ENCODE measurements at places on chromosomes 13 and 19.

- no peak for DNase-seq
Measured at GRCh38 chr19:2633693-2634075, 68.8 kb downstream of the GNG7 start.

GRCh38 chr13:42073683-42074082 is 25.2 kb downstream of the DGKH start:
- DNase-seq: no peak

- no peak for DNase-seq
Measured at GRCh38 chr13:75194717-75195462, 287.1 kb downstream of the TBC1D4 start.

DNA sequence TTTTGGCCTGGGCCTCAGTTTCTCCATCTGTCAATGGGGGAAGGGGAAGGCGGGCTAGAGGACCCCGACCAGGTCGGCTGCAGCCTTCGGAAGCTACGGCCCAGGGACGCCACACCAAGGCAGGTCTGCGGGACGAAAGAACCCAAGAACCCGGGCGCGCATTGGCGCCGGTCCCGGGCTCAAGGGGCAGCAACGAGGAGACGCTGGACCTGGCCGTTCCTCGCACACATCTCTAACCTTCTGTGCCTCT is 739 bp upstream of the ILF3 start:
- no peak for DNase-seq

DNA sequence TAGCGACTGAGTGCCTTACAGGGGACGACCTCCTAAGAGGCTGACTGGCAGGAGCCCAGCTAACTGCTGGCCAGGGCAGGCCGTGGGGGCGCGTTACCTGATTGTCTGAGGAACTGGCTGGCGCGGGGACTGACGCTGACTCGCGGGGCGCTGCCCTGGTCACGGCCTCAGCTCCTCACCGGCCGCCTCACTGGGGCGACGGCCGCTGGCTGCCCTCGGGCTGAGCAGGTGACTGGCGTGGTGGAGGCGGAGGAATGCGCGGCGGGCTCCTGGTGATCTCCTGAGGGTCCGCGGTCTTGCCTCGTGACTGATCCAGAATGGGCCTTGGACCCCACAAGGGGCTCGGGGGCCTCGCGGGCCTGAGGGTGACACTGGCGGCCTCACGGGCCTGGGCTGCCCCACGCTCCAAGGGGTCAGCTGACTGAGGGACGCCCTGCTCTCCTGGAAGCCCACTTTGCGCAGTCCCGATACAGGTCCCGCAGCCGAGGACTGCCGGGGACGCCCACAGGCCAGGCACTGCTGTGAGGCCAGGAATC is 39.3 kb downstream of the SIGLEC7 start:
- DNase-seq: no peak

DNA sequence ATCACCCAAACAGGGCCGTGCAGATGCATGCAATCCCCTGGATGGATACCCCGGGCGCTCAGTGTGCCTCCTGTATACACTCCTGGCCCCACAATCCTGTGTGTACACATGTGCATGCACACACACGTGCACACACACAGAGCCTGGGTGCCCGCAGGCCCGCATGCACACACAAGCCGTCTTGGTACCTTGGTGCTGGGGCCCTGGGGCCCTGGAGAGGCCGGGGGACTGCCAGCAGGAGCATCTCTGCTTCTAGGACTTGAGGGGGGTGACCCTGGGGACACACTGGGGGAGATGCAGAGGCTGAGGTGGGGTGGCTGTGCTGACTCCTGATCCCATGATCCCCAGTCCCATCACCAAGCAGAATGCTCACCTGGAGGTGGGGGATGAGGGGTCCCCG is 15.6 kb upstream of the EPOR start:
- DNase-seq: no peak

- DNase-seq: no peak
Measured at GRCh38 chr13:20344836-20345490, 112.8 kb upstream of the GJB6 start.

- no peak for DNase-seq
Measured at GRCh38 chr13:24053519-24054251, 106.8 kb upstream of the SPATA13 start.

DNA sequence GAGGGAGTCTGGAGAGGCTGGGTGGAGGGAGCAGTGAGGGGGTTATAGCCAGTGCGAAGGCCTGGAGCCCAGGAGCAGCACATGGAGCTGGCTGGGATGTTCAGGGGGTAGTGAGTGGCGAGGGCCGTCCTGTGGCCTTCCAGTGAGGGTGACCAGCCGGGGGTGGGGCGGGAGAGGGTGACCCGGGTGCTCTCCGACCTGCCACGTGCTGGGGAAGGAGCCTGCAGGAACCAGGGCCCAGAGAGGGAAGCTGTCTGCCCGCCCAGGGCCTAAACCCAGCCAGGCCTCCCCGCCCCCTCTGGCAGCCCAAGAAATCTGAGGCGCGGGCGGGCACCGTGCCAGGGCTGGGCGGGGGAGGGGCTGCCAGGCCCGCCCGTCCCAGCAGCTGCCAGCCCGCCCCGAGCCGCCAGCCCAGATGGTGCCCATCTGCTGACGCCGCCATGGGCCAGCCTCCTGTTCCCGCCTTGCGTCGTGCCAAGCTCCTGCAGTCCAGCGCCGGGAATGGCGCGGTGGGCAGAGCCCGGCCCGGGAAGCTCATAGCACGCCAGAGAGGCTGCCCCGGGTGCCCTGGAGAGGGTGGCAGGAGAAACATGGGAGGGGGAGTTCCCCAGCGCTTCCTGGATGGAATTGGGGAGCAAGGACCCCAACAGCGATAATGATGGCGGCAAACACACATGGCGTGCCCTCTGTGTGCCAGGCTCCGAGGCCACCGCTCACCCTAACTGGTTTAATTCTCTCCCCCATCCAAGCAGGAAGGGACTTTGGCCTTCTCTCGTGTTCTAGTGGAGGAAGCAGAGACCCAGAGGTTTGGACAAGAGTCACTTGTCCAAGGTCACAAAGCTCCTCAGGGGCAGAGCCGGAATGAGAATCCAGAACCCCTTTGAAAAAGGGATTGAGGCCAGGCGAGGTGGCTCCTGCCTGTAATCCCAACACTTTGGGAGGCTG is 21.5 kb downstream of the NFIC start:
- DNase-seq: no peak

DNA sequence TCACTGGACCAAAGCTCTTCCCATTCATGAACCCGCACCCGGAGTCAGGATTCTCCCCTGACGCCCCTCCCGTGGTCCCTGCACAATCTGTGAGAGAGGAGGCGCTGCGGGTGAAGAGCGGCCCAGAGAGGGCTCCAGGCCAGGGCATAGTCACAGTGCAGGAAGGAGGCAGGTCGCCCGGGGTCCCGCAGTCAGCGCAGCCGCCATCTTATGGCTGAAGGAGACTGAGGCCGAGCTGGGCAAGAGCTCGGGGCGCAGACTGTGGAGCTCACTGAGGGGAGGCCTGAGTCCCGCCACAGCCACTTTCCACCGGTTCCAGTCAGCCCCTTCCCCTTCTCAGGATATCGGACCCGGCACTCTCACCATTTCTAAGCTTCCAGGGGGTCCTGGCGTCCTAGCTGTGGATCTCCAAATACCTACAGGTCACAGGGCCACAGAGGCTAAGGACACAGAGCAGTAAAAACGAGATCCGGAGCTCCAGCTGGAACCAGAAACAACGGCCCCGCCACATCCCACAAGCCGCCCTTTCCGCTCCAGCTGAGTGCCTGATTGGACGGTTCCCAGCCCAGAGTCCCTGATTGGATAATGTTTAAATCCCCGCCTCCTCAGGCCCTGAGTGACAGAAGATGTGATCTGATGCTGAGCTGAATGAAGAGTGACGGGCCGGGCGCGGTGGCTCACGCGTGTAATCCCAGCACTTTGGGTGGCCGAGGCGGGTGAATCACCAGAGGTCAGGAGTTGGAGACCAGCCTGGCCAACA is at the start of gene ZNF99:
ZNF99 (minus strand) TSS at position 501 of the 760 bp plus-strand sequence; CDS start at position 366, 135 bp downstream.
- DNase-seq: no peak

- DNase-seq: no peak
Measured at GRCh38 chr19:305240-306150, 14.3 kb upstream of the PLPP2 start.

DNA sequence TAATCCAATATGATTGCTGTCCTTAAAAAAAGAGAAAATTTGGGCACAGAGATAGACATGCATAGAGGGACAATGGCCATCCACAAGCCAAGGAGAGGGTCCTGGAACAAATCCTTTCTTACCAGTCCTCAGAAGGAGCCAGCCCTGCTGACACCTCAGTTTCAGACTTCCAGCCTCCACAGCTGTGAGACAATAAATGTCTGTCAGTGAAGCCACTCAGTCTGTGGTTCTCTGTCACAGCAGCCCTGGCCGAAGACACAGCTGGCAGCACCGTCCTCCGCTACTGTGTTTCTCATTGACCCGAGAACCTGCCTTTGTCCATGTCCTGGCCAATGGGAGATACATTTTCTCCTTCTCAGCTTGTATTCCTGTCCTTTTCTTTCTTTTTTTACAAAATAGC is 207.9 kb downstream of the TM9SF2 start:
- DNase-seq: no peak

DNA sequence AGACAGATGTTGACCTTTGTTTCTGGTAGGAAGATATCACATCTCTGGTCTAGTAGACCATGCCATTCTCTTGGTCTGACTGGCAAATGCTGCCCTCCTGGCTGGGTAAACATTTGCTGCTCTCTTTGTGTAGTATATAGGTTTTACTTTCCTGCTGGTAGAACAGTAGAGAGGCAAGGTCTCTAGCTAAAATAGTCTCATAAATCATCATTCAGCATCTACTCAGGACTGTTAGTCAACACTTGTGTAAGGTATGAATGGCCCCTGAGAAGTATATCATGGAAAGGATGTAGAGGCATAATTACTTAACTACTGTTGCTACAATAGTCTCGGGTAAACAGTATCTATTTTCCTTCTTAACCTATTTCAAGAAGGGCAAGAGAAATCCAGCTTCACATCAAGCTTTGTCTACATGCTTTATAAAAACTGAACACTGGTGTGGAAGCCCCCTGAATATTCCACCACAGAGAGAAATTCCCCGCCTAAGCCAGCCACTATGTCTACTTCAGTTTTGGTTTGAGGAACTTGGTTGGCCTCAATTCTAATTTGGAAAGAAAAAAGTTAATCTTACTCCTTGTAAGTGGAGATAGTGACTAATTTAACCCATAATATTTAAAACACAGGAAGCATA is 18.4 kb upstream of the MYCBP2 start:
- no peak for DNase-seq

GRCh38 chr13:99374994-99375737 is 68.0 kb upstream of the GPR183 start:
- no peak for DNase-seq

GRCh38 chr19:49921871-49922795 is 6.9 kb upstream of the ATF5 start:
- peak; percentile 43 for DNase-seq

DNA sequence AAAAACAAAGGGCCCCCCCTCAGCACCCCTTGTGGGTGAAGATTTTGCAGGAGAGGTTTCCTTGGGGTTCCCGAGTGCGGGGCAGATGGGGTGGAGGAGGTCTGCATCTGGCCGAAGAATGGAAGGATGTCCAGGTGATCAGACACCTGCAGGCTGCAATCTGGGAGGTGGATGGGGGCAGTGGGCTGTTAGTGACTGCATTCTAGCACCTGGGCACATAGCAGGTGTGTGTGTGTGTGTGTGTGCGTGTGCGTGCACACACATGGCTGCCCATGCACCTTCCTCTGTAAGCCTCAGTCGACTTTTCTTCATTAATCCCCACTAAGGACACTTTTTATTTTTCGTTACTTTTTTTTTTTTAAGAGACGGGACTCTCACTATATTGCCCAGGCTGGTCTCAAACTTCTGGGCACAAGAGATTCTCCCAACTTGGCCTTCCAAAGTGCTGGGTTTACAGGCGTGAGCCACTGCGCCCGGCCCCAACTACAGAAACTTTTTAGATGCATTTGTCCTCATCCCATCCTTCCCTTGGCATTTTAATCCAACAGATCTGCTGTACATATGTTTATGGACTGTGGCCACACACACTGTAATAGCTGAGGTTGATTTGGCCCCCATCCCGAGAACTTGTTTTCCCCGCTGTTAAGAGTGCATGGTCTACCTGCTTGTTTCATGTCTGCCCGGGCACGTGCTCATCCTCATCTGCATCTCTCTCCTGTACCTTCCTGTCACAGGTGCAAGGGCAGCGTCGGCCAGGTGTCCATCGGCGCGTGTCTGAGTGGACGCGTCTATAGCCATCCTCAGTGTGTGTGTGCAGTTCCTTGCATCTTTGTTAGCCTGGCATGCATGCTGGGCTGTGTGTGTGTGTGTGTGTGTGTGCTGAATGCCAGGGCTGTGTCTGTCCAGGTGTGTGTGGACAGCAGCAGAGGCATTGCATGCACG is 731 bp downstream of the MAG start:
- no peak for DNase-seq

GRCh38 chr13:109803825-109804224 is 17.4 kb upstream of the IRS2 start:
- no peak for DNase-seq

- no peak for DNase-seq
Measured at GRCh38 chr13:76131551-76131950, 495.4 kb downstream of the LMO7 start.

- no peak for DNase-seq
Measured at GRCh38 chr13:92126399-92126798, 728.0 kb downstream of the GPC5 start.

DNA sequence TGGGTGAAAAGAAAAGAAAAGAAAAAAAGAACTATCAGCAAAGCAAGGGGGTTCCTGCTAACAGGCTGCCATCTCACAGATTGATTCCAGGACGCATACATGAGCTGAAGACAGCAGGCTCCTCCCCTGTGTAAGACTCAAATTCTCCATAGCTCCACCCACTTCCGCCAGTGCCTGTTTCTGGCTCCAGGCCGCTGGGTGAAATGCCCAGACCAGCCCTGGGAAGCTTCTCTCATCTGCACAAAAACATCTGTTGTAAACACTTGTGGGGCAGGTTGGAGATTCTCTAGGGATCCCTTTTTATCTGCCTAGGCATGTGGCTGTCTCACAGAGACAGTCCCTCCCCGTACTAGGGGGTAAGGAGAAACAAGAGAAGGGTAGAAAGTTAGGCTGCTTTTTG is 1054.4 kb upstream of the SPRY2 start:
- no peak for DNase-seq

DNA sequence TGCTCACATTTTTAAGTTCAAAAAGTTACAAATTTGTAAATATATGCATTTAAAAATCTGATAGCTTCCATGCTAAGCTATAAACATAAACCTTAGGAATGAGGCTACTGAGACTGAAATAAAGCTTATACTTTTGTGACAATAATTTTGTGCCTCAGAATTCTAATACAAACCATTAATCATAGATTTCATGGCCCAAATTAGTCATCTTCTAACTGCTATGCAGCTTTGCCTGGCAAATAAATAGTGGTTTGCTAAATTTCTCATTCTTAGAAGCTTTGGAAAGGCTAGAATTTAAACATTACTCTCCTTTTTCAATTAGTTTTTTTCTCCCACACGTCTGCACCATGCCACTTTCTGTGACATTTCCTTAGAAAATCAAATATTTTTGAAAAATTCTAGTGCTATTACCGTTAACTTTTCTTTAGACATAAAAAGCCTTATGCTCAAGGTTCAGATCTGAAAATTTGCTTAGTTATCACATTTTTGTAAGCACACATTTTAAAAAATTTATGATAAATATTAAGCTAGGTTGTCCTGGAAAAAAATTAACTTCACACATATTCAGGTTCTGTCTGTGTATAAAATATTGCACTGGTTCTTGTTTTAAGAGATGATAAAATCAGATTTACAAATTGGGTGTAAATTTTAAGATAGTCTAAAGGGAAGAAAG is 46.9 kb downstream of the FNDC3A start:
- DNase-seq: no peak
